Mucosa of gallbladder (tissue), 1 donor: ENCODE measurements at places on chromosomes 5 and 9. TPM values are rescaled to one million over a fixed set of nuclear protein-coding genes. Genes with fewer than 3 reads are reported as not detected.

DNA sequence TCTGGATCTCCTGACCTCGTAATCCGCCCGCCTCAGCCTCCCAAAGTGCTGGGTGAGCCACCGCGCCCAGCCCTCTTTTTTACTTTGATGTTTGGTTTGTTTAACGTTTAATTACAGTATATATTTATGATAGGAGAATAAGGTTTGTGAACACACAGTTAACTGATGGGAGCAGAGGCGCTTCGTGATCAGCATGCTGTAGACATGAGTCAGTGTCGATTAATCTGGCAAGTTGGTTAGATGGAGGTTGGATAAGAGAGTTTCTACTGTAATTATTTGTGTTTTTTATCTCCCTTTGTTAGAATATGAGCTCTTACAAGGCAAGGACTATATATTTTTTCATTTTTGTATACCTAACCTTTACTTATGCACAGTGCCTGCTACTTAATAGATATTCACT lies 14.3 kb downstream of the ATG10 start:
- DNase-seq: no peak

- no peak for DNase-seq
Measured at GRCh38 chr9:94687451-94687850, 39.0 kb upstream of the AOPEP start.

DNA sequence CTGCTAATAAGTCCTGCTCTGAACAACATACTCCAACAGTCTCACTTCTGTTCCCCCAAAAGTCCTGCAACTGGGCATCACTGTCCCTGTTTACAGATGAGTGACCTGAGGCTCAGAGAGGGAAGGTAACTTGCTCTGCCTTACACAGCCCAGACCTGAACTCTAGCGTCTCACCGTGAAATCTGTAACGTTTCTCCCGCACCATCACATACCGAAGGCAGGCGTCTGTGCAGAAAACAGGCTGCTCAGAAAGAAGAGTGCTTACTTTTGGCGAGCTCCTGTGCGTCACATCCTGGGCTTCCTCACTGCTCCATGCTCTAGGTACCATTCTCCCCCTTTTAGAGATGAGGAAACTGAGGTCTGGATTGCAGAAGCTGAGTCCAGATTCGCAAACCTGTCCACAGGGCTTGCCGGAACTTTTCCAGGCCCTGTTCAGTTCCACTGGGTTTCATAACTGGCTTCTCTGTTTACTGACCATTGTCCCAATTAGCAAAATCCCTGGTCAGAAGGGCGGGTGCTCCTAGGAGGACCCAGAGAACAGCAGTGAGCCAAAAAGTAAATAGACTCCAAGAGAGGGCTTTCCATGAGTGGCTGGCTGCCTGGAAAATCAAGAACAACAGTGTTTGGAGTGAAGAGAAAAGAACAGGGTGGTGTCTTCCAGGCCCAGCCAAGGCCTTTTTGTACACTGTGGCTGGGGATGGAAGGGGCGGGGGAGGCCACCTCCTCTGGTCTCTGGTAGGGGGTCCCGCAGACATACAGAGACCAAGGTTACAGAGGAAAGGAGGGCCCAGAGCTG lies 27.1 kb downstream of the GSN start:
- DNase-seq: peak; percentile 56

- DNase-seq: no peak
Measured at GRCh38 chr5:56164376-56164775, 68.8 kb downstream of the ANKRD55 start.

IL33 gene
- total RNA-seq: 17.7 TPM

DNA sequence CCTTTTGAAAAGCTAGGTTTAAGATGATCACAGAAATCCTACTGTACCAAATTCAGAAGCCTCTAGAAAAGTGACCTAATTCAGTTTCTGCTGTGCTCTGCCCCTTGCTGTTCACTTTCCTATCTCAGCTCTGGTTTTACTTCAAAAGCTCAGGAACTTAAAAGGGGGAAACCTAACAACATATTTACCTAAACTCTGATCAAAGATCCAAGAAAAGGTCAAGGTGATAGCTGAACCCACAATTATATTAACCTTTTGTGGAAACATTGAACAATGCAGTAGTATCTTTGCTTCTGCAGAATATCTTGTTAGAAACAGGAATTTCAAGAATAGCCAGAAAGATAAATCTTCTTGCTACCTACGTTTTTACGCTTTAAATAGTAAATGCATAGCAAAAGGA lies 568.5 kb downstream of the PDE4D start:
- DNase-seq: no peak

PCDHGC3 gene
- 82.4 TPM for total RNA-seq

GRCh38 chr9:130576176-130576575 lies 3.2 kb upstream of the FUBP3 start:
- no peak for DNase-seq

ASPN gene
- 40.9 TPM for total RNA-seq

SMIM33 gene
- 0.17 TPM for total RNA-seq

- DNase-seq: no peak
Measured at GRCh38 chr9:120861935-120862334, 15.1 kb downstream of the PHF19 start.

SPINK1 gene
- 234 TPM for total RNA-seq

TAF11L12 gene
- total RNA-seq: not detected

OR1N2 gene
- not detected for total RNA-seq

DNA sequence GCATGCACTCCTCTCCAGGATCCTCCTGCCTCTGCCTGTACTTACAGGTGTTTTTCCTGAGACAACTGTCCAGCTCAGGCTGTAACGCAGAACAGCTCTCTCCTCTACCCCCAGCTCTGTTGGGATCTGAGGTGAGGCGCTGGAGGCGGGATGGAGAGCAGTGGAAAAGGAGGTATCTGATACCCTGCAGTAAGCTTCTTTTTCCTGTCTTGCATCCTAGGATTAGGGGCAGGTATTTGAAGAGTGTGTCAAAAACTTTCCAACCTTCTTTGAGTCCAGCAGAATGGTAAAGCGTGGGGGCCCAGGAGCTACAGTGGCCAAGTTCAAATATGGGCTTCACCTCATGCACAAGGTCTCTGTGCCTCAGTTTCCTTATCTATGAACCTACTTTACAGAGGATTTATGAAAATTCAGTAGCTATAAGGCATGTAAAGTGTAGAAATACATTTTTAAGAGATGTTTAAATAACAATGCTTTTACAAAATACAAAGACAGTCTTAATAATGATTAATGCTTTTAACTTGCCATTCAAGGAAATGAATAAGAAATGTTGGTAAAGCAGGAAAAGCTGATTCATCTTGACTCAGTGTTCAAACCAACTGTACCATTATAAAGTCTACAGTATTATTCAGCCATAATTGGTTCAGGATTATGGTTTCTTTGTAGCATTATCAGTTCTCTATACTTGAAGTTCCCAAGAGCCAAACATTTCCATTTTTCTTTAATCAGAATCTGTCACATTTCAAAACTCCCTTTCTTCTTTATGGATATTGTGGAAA lies 26.1 kb downstream of the MAP1B start:
- no peak for DNase-seq

DNA sequence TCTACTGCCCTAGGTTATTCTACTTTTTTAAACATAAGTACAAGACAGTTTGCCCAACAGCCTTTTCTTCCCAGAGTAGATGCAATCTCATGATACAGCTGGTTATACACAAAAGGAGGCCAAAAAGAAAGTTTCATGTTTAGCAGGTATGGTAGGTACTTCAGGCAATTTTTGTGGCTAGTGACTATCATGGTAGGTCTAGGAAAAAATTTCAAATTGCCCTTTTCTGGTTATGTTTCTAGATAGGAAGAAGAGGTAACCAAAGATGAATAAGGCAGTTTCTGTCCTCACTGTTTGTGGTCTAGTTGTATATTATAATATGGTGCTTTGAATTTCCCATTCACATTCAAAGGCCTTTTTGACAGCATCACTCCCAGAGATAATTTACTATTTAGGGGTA lies 19.7 kb downstream of the MEGF9 start:
- no peak for DNase-seq

- DNase-seq: no peak
Measured at GRCh38 chr9:88829276-88829675, 162.0 kb upstream of the S1PR3 start.

GRCh38 chr5:40071870-40072269 lies 607.8 kb upstream of the PTGER4 start:
- DNase-seq: no peak

SPINK7 gene
- total RNA-seq: not detected

DNA sequence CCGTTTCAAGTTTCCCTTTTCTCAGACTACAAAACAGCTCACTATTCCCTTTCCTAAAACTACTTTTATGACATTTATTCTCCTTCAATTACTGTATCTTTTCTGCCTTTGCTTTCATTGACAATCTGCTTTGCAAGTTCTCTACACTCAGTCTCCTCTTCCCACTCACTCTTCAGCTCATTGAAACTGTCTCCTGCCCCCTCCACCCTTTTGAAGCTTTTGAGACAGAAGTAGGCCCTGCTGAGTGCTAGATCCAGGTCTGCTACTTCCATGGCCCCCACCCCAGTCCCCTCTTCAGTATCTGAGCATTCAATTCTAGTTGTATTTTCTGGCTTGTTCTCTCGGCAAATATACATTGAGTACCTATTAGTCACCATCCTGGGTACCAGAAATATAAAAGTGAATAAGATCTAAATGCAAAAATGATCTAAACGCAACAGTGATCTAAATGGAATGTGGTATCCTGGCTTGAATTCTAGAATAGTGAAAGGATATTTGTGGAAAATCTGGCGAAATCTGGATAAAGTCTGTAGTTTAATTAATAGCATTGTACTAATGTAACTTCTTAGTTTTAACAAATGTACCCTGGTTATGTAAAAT lies 58.4 kb downstream of the OR2K2 start:
- no peak for DNase-seq

- DNase-seq: no peak
Measured at GRCh38 chr5:131245948-131246347, 17.9 kb upstream of the CDC42SE2 start.

LAMC3 gene
- total RNA-seq: 14.2 TPM

ZNF608 gene
- total RNA-seq: 37.1 TPM

PCDHA10 gene
- 2.9 TPM for total RNA-seq

- DNase-seq: no peak
Measured at GRCh38 chr9:117917873-117918272, 213.7 kb downstream of the TLR4 start.

TIMD4 gene
- total RNA-seq: 0.29 TPM

LRRTM2 gene
- total RNA-seq: 0.12 TPM
